ENCODE measurements at places on chromosomes 1 and 21.

GRCh38 chr21:37220433-37220980 lies 46.6 kb downstream of the VPS26C start:
- DNase-seq, result peak; percentile 74

- DNase-seq, result no peak
Measured at GRCh38 chr1:204413170-204413535, 1.5 kb upstream of the PPP1R15B start.

DNA sequence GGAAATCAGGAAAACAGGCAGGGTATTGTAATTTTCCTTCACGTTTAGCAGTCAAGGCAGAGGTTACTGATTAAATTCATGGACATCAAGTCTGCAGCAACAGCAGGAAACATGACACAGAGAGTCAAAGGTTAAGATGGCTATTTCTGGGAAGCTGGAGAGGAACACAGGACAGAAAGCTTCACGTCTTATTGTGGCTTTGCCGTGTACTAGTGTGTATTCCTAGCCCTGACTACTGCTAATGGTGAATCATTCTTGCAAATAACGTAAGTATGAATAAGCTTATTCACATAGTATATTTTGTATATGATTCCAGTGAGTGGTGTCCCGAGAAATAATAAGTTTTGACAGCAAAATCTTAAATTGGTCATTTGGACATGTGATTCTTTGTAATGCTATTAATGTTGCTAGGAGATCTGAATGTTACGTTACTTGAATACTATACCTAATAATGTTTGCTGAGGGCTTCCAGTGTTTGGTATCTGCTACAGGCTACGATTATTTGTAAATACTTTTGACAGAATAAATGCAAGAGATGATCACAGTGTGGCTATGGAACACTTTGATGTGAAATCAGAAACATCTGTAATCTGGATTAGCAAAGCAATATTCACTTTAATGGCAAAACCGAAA lies 77.4 kb downstream of the DISP1 start:
- no peak for DNase-seq

DNA sequence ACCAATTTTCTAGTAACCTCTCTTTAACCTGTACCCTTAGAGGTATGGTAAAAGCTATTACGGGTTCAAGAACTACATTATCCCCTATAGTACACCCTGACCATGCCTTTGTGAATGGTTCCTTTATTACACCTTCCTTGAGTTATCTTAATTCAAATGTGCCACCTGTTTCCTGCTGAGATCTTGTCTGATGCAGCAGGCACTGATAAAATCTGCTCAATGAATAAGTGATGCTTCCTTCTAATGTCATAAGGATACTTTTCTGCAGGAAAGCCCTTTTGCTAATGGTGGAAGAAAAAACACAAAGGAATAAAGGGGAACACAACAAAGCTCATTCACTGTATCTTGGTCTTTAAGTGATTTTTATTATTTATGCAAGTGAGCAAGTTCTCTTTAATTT lies 25.8 kb downstream of the INTS7 start:
- DNase-seq, result no peak

- peak; percentile 82 for DNase-seq
Measured at GRCh38 chr1:201053155-201053860, 29.8 kb upstream of the KIF21B start.

DNA sequence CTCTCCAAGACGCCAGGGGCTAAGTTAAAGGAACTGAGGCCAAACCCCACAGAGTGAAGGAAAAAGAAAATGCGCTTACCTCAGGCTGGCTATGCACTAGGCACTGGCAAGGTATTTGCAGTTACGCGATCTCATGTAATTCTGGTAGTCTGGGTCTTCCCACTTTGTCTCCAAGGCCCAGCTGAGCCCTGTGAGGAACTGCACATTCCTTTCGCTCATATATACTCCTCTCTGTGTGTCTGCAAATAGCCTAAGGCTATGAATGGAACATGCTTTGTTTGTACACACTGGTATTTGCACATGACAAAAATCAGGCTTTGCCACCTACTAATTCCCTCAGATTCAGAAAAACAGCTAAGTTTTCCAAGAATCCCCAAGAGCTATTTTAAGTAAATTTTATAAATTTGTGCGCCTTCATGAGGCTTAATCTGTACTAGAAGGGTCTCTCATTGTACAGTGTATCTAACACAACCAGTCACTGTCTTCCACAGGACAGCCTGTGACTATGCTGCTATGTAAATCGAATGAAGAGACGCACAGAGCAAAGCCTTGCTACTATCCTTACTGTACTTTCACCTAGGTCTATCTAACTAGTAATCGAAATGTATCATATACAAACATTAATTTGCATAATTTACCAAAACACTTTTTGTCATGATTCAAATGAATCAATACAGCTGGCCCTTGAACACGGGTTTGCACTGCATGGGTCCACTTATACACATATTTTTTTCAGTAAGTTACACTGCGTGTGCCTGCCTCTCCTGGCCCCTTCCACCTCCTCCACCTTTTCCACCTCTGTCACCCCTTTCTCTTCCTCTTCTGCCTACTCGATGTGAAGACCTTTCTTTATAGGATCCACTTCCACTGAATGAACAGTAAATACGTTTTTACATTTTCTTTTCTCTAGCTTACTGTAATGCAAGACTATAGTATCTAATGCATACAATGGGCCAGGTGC lies 87.0 kb downstream of the SIPA1L2 start:
- no peak for DNase-seq

- DNase-seq, result no peak
Measured at GRCh38 chr1:30284728-30285475, 438.5 kb downstream of the MATN1 start.

GRCh38 chr1:207054491-207054890 lies 1.4 kb downstream of the PFKFB2 start:
- no peak for DNase-seq
